ENCODE measurements at places on chromosomes 7 and 10.

GRCh38 chr7:92025260-92025659, 84.6 kb downstream of the AKAP9 start:
- no peak for DNase-seq

DNA sequence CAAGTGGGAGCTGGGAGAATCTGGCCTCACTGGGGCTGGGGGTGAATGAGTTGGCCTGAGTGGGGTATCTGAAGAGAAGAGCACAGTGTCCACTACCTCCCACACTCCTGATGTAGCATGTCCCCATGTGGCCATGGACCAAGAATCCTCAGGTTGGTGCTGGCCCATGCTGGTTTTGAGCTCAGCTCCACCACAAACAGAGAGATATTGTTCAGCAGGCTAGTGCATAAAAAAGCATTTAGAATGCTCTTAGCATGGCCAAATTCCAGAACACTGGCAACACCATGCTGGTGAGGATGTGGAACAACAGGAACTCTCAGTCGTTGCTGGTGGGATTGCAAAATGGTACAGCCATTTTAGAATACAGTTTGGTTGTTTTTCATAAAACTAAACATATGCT, 61.4 kb downstream of the FRMPD2 start:
- no peak for DNase-seq

DNA sequence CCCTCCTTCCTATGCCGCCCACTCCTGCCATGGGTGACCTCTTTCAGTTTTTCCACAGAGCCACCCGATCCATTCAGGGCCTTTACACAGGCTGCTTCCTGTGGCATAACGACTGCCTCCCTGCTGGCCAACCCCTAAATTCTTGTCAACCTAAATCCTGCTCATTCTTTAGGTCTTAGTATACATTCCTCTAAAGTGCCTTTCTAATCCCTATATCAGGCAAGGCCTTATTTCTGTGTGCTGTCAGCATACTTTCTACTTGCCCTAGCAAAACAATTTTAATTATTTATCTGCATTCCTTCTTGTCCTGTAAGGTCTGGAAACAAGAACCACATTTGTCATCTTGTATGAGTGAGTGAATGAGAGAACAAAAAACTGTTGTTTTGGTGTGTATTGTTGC, 132.4 kb downstream of the DNAH11 start:
- no peak for DNase-seq

GRCh38 chr7:157945401-157945800, 608.6 kb downstream of the DNAJB6 start:
- no peak for DNase-seq

- no peak for DNase-seq
Measured at GRCh38 chr7:51249991-51250390, 66.6 kb downstream of the COBL start.

DNA sequence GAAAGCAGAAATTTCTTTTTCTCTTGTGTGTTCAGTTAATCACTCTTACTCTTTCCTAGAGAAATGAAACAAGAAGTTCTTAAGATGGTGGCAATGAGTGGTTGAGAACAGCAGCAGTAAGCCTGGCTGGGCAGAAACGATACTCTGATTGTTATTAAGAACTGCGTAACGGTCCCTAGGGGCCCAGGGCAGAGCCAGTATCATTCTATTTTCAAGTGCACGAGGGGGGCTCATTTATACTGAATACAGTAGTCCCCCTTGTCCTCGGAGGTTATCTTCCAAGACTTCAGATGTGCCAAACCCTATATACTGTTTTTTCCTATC, 64.9 kb downstream of the EEPD1 start:
- no peak for DNase-seq

DNA sequence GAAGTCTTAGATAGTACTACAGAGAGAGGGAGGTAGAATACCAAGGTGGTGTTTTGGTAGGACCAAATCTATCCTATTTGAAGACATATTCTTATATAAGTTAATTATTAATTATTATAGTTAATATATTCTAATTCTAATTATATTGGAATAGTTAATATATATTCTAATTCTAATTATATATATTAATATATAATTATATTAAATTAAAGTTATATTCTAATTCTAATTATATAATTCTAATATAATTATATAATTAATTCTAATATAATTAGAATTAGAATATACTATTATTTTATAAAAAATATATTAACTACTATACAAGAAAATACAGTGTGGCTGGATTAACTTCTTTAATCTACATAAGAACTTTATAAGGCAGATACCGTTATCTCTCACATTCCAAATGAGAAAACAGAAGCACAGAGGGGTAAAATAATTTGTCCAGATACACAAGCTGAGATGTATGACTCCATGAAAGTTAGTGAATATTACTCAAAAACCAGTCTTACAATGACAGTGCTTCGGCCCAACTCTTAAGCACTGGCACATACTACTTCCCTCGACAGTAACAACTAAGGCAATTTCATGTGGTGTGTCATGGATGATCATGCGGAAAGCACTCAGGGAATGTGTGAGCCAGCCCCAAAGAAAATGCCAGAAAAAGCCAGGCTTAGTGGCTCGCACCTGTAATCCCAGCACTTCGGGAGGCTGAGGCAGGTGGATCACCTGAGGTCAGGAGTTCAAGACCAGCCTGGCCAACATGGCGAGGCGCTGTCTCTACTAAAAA, 42.6 kb downstream of the TYW1B start:
- no peak for DNase-seq

DNA sequence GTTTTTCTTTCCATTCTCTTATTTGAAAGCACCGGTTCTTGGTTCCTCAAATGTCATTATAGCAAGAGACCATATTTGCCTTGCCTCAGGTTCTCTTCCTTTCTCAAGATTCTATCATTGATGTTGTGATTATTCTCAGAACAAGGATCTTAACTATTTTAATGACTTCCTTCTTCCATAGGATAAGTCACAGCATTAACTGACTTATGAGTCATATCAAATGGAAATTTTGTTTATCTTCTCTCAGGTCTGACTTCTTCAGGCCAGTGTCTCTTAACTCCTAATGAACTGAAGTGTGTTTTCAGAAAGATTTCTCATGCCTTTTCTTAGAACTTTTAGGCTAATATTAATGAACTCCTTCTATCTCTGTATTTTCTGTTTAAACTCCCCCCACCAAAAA, 794.6 kb upstream of the LRRN3 start:
- no peak for DNase-seq
